ENCODE measurements at places on chromosomes 2 and 18.

DNA sequence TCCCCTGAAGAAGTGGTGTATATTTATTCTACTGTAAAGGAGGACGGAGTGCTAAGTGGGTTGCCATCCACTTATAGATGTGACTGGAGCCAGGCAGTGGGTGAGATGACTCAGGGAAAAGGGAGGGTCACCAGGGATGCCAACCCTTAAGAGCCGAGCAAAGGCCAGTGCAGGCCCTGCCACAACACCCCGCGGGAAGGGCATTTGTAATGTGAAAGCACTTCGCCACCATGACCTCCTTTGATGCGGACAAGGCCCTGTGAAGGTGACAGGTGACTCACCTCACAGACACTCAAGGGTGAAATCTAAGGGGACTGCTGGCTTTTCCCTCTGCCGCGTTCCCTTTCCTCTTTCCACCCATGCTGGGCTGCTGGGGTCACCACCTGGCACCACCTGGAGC is 50.2 kb upstream of the MRPL33 start:
- no peak for DNase-seq

DNA sequence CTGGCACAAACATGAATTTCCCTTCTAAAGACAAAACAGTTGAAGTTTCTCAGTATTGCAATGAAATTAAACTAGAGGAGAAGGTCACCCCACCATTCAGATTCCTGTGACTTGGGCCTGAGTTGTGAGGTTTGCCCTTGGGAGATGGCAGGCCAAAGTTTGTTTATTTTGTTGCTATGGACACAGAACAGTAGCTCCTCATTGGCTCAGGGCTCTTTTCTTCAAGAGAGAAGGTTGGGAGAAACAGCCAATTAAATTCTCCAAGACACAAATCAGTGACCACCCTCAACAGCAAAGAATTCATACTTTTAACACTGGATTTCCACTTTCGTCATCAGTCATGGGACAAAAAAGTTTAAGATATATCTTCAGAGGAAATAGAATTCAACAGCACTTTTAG is at the start of gene FLACC1:
FLACC1 (minus strand) TSS at position 125 of the 400 bp plus-strand sequence. CDS start 5,941 bp downstream, outside the sequence.
- no peak for DNase-seq

GRCh38 chr2:60391649-60392375 is 161.6 kb downstream of the BCL11A start:
- no peak for DNase-seq

GRCh38 chr2:43642363-43642762 is 5.3 kb downstream of the PLEKHH2 start:
- no peak for DNase-seq

- no peak for DNase-seq
Measured at GRCh38 chr2:7014174-7014640, 97.0 kb downstream of the RNF144A start.

DNA sequence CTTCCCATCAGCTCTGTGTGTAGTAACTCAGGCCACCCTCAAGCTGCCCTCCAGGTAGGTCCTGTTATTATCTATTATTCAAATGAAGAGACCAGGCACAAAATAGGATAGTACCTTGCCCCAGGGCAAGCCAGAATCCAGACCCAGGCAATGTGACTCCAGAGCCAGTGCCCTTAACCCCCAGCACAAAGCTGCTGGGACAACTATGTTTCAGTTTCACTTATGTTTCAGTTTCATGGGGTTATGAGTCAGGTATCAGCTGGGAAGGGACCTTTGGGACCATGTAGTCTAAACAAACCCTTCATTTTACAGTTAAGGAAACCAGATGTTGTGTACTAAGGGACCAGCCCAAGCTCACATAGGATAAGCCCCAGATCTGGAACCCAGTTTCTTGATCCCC is 10.0 kb downstream of the HK2 start:
- DNase-seq, result no peak

DNA sequence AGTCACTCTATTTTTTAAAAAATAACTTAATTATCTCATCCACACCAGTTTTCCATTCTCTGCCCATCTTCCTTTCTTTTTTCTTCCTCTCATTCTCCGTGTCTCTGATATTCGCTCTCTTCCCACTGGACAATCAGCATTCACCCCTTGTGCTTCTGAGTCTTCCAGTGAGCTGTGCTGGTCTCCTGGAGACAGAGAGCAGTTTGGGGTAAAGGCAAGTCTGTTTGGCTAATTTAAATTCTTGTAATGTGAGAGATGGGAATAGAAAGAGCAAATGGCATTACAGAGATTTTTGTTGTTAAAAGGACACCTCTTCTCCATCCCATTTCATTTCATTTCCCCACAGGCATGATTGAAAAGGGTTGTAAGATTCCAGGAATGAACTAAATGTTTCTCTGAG is 107.5 kb downstream of the DTNA start:
- no peak for DNase-seq

- DNase-seq, result peak; percentile 57
Measured at GRCh38 chr2:47056868-47057686, 98.0 kb downstream of the STPG4 start.

GRCh38 chr2:199956062-199956380 is 639 bp downstream of the MAIP1 start:
- no peak for DNase-seq

DNA sequence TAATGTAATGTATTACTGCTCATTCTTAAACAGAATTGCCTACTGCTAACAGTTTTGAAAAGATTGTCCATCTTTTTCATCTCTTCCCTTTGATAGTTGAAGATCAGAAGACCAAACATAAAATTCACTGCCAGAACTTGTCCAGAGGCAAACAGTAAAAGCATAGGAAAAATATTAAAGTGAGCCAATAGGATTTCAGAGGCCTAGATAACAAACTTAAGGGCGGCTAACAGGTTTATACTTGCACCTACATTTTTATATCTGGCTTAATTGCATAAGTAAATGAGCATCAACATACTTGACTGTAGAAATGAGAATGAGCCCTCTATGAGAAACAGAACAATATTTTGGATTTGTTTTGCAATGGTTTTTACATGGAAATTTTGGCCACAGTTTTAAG is 30.3 kb downstream of the ZC3H15 start:
- DNase-seq, result no peak

DNA sequence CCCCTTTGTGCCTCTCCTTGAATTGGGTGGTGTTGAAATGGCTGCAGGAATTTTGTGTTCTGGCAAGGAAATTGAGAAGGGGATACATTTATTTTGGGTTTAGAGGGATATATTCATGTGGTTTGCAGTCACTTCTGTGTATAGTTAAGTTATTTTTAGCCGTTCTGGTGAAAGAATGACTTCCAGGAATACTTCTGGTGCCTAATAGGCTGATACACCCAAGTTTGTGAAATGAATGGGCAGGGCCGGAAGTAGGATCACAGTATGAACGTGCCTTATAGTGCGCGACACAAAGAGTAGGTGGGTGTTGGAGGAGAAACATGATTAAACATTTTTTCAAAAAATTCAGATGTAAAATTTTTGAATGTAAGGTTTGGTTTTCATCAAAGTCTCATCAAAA is 168.6 kb upstream of the ATP5MC3 start:
- DNase-seq, result no peak

DNA sequence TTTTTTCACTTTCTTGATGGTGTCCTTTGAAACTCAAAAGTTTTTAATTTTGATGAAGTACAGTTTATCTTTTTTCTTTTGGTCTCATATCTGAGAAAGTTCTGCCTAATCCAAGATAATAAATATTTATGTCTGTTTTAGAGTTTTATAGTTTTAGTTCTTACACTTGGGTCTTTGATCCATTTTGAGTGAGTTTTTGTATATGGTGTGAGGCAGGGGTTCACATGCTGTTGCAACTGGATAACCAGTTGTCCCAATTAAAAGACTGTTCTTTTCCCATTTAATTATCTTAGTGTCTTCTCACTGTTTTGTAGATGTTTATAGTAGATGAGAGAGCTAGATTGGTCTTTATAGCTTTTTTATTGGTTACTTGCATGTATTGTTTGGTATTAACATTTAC is 43.6 kb downstream of the TET3 start:
- no peak for DNase-seq

DNA sequence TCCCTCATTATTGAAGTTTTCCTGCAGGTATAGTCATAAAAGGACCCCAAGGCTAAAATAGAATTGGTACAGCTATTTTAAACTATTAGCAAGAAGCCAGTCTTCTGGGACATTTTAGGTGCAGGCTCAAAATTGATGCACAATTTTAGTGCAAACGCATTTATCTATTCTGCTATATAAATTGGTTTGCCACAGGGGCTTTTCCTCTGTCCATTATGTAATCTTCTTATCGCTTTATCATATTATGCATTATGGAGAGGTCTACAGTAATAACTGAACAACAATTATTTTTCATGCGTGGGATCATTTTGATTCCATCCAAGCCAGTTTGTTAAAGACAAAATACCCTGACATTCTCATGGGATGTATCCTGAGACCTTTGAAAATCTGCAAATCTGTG is 54.6 kb downstream of the RBM43 start:
- DNase-seq, result no peak

DNA sequence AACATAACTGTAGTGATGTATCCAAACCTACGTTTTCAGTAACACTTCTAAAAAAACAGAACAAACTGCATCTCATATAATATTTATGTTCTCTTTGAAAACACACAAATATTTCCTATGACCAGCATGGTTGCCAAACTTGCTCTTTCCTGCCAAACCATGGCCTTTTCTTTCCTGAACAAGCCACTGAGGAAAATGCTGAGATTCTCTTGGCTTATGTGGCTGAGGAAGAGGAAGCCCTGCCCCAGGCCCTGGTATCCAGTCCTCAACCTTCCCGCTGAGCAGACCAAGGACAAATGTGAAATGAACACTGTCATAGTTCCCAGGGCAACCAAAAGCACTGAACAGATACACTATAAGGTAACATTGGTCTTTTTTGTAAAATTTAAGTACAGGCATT is 35.9 kb upstream of the NARS1 start:
- no peak for DNase-seq

DNA sequence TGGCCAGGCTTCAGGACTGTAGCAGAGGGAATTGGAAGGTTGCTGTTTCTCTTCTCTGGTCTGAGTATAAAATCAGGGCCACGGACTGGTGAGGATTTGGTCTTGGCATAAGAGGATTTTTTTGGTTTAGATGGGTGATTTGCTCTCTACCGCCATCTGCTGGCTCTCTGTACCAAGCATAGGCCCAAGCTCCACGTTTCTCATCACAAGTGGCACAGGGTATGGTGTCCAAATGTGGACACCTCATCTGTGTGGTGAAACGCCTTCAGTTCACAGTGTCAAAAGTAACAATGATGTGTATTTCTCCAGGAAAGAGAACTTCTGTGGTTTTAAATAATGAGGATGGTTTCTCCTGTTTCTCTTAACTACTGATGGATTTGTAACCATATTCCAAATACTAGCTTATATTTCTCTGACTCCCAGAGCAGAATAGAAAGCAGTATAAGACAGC is 115.1 kb downstream of the EML6 start:
- peak; percentile 65 for DNase-seq

DNA sequence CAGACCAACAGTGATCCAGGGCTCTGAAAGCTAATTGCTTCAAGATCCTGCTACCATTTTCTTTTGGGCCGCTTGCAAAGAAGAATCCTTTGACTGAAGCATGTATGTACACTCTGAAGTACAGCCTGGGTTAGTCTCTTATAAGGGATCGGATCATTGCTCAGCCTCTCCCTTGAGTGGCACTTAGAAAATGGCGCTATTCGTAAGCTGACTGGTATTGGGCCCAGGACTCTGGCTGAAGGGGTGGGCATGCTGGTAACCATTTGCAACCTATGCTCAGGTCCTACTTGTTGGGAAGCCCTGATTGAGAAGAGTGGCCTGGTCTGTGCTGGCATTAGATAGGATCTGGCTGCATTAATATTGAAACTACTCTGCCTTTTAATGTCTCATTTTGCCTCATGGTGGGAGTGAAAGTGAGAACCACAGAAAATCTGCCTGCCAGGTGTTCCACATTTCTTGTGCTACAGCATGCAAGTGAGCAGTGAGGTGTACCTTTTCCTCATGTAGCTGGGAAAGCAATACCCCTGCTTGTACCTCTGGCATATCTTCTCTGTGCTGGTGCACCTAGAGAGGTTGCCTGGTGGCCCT is 661 bp upstream of the MGAT5 start:
- no peak for DNase-seq

GRCh38 chr2:96253006-96253405 is 12.8 kb downstream of the TMEM127 start:
- DNase-seq, result no peak

DNA sequence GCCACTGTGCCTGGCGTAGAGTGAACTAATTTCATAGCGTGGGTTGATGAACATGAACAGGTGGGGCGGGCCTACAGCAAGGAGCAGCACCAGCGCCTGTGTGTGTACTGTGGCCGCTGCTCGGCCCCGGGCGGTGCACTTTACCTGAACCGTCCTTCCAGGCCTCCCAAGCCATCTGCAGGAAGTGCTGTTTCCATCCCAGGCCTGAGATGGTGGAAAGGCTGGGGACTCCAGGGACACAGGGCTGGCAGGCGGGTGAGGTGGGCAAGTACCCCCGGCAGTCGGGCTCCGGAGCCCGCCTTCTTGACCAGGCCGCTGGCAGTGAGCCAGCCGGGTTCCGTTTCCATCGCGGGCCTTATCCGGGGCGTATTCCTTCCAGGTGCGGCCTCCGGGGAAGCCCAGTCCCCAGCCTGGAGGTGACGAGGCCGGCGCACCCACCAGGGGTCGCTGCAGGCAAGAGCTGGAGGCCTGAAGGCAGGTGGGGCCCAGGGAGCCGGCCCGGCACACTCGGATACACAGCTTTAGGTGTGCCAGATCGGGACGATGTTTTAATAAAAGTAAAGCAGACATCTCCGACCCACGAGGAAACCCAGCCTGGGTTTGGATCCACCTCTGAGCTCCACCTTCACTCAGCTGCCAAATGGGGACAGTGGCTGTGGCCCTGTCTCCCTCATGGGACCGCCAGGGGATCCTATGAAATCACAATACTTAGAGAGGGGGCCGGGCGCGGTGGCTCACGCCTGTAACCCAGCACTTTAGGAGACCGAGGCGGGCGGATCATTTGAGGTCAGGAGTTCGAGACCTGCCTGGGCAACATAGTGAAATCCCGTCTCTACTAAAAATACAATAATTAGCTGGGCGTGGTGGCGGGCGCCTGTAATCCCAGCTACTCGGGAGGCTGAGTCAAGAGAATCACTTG is 22.7 kb upstream of the PDIA6 start:
- DNase-seq, result no peak

DNA sequence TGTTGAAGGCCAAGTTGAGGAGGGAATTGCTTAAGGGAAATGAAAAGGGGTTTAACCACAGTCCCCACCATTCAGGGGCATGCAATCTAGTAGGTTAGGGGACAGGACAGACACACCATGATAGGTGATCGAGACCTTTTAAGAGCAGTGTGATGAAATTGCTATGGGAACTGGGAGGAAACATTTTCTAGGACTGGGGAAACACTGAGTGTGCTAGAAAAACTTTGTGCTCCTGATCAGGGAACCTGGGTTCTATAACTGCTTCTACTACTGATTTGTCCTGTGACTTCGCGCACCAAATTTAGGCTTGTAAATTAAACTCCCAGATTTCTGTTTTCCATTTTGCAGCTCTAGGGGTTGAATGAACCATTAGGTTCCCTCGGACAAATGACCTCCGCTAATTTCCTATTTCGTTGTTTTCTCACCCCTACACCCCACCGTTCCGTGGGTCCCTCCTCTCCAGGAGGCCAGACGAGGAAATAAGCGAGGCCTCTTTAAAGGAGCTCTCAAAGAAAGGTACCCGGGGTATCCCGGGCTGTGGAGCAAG is 371 bp upstream of the LCLAT1 start:
- no peak for DNase-seq

All from uterus (tissue), 4 donors.